ENCODE measurements at places on chromosomes 1 and 21.

DNA sequence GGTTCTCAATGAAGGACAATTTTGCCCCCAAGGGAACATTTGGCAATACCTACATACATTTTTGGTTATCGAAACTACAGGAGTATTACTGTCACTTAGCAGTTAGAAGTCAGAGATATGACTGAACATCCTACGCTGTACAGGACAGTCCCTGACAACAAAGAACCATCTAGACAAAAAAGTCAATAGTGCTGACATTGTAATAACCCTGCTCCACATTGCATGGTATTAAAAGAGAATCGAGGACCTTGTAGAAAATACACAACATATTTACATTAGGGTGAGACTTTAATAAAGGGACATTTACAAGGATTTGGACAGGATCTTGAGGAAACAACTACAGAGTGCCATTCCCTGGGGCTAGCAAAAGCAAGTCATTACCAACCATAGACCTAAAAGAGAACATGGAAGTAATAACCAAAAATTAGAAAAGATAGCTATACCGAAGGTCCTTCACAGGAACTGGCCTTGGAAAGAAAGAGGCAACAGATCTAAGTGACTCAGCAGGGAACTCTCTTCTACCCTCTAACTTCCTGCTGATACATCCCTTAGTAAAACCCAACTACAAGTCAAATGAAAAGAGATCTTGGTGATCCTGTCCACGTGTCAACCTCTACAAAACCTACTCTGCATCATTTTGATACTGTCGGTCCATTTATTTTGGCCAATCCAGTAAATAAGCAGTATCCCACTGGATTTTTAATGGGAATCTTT is 40.2 kb downstream of the ANGPTL3 start:
- no peak for DNase-seq

DNA sequence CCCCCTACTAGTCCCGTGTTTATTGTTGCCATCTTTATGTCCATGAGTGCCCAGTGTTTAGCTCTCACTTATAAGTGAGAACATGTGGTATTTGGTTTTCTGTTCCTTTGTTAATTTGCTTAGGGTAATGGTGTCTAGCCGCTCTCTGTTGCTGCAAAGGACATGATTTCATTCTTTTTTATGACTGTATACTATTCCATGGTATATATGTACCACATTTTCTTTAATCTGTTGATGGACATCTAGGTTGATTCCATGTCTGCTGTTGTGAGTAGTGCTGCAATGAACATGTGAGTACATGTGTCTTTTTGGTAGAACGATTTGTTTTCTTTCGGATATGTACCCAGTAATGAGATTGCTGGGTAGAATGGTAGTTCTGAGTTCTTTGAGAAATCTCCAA is 44.2 kb upstream of the METTL18 start:
- DNase-seq, result no peak

DNA sequence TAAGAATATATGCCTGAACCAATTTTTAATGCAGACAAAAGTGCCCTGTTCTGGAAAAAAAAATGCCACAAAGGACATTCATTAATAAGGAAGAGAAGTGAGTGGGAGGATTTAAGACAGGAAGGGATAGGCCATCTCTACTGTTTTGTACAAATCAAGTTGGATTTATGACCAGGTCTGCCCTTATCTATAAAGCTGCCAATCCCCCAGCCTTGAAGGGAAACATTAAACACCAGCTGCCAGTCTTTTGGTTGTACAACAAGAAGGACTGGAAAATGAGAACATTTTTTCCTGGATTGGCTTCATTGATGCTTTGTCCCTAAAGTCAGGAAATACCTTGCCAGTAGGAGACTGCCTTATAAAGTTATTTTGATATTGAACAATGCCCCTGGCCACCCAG is 444.0 kb downstream of the NPHP4 start:
- no peak for DNase-seq

DNA sequence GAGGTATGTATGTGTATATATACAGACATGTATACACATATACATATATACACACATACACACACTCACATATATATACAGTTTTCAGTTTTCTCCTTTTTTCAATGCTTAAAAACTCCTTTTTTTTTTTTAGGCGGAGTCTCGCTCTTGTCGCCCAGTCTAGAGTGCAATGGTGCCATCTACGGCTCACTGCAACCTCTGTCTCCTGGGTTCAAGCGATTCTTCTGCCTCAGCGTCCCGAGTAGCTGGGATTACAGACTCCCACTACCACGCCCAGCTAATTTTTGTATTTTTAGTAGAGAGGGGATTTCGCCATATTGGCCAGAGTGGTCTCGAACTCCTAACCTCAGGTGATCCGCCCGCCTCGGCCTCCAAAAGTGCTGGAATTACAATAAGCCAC is 27.0 kb downstream of the STYXL2 start:
- no peak for DNase-seq

DNA sequence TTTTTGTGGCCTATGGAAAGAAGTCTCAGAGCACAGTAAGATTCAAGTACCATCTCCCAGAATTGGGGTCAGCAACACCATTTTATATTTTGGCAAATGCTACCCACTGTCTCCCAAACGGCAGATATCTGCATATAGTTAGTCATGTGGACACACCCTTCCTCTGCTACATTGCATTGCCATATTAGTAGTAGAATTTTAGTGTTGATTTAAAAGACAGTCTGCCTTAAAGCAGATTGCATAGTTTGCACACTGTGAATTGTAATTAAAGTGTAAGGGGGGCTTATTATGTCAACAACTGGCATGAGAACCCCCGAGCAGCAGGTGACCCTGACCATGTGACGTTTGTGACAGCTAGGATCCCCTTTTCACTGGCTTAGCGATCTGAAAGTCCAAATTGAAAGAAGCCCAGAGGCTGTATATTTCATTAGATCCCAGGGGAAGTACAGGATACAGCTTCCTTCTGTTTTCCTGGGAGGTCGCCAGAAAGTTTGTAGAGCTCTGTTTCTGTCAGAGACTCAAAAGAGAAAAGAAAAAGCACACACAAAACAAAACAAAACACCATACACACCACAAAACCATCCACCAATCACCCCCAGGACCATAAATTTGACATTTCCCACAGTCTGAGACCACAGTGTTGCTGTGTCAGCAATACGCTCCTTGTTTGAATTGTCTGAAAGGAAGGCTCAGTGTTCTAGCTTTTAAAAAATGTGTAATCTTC is 172.4 kb downstream of the NFIA start:
- no peak for DNase-seq

GRCh38 chr1:91729621-91730358 is 156.2 kb downstream of the TGFBR3 start:
- no peak for DNase-seq

DNA sequence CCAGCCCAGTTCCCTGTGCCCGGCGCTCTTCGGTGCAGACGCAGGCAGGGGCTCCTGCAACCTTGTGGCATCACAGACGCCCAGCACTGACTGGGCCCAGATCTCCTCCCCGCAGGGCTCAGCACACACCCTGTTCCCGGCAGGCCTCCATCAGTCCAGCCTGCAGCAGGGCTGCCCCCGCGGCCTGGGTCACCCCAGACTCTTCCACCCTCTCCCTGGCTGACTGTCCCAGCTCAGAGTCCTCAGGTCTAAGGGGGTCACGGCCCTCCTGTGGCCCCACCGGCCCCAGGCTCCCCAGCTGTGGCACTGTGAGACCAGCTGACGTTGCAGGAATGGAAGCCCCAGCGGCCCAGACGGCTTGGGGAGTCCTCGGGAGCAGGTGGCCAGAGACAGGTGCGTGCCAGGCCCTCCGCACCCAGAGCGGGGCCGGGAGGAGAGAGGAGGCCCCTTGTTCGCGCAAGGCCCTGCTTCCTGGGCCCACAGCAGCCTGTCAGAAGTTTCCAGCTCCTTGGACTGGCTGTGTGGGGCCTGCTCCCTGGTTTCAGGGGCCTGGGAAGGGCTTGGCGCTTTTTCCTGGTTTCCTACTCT is 4.2 kb downstream of the B3GALT6 start:
- no peak for DNase-seq

All from NCI-H2107 (cell line).